Activated T-helper 2 cell treated with anti-CD3 and anti-CD28 coated beads, Interferon-gamma antibody, Interleukin-2, Interleukin-4, amounts not matched to agents 10 μg/mL and 5 μg/mL and 100 μg/mL, durations not matched to agents 14 hours and 24 hours and 36 hours (primary cell): ENCODE measurements at places on chromosomes 5 and 9. TPM values are rescaled to one million over a fixed set of nuclear protein-coding genes. Genes with fewer than 3 reads are reported as not detected.

DNA sequence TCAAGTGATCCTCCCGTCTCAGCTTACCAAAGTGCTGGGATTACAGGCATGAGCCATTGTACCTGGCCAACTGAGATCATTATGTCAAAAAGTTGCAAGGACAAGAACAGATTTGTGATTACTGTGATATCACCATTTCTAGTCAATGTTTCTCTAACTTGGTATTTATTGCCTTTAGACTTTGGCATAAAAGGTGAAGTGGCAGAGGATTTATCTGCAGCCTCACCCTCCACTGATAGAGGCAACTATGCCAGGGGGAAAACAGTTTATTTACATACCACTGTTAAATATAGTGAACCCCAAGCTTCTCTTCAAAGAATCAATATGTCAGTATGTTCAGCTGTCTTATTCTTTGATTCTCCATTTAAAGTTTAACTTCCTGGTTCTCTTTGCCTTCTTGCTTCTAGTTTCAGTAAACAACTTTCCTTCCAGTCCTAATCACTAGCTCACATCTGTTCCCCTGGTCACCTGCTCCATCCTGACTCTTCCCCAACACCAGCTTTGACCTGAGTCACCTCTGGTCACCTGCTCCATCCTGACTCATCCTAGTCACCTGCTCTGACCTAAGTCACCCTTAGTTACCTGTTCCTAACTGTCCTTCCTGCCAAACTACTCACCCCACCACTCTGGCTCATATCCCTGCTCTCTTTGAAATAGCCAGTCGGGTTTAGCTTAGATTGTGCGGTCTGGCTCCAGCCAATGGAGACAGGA is 29.9 kb downstream of the SEMA6A start:
- DNase-seq = no peak

GRCh38 chr9:101469026-101469425 is 33.5 kb upstream of the ALDOB start:
- DNase-seq = no peak

DNA sequence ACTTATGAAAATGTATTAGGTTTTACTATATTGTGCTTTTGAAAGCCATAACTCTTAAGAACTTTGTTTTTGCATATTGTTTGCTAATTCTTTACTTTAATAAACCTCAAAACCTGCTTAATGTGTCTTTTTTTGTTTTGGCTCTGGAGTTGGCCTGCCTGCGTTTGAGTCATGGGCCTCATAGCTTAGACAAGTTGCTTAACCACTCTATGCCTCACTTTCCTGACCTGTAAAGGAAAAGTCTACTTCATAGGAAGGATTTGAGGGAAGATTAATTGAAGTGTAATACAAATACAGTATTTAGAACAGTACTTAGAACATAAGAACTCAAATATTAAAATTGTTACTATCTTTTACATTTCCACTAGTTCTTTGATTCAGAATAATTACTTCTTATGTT is 10.3 kb downstream of the SMIM32 start:
- no peak for DNase-seq

- no peak for DNase-seq
Measured at GRCh38 chr5:133927300-133928180, 40.9 kb downstream of the C5orf15 start.

- DNase-seq = no peak
Measured at GRCh38 chr9:81387360-81388106, 301.8 kb downstream of the TLE1 start.

Gene IL9
- total RNA-seq = 94.0 and 104 TPM in 2 replicates

DNA sequence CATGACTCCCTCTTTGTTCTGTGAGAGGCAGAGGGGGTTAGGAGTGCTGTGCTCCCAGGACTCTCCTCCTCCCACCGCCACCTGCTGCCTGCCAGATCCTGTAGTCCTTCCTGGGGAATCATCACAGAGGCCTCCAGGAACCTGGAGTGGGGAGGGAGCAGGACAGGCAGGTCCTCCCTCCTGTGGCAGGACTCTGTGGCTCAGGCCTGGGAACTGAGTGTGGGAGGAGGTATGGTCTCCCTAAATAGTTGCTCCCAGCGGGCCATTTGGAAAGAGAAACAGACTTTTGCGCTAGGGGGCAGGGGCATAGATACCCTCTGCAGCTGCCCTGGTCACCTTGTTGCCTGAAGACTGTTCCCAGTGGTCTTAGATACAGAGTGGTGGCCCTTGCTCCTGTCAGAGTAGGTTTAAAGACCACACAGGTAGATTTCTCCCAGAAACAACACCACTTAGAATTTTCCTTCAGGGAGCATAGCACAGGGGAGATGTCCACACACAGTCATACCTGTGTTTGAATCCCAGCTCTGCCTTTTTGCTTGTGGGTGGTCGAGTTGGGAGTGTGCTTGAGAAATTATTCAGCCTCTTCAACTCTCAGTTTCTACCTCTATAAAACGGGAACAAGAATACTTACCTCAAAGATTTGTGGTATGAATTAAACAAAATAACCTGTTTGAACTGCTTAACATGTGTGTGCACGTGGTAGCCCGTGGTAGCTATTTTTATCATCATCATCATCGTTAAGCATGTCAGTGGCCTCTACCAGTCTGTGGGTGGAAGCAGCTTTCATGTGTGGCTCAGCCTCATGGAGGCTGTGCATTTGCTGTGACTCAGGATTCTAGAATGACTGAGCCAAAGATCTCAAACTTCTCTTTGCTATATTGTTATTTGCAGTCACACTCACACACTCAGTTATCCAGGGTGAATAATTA is 55.8 kb downstream of the SLC22A5 start:
- peak; percentile 60 for DNase-seq

Gene PLAC8L1
- total RNA-seq = 0.71 and 0.74 TPM in 2 replicates

Gene AGXT2
- total RNA-seq = not detected in 2 replicates

Gene MEF2C
- total RNA-seq = 0.25 and 0.30 TPM in 2 replicates

Gene GALNT12
- total RNA-seq = 2.3 and 2.8 TPM in 2 replicates

Gene CARD9
- total RNA-seq = 16.2 and 17.6 TPM in 2 replicates

Gene NFIB
- total RNA-seq = 0.02 TPM in 1 of 2 replicates, not detected in the other
